ENCODE measurements at places on chromosomes 7 and 10.

DNA sequence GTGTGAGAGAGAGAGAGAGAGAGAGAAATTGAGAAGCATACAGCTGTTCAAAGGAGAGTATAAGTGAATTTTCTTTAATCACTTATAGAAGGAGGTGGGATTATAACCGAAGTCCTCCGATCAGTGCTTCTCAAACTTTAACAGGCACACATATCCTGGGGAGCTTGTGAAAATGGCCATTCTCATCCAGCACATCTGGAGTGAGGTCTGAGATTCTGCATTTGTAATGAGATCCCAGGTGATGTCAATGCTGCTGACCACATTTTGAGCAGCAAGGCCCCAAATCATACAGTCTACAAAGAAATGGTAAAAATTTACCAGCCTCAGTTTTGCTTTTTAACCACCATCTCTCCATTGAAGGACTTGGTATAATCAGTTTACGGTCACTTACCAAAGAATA, 219.0 kb downstream of the PTEN start:
- DNase-seq = no peak

DNA sequence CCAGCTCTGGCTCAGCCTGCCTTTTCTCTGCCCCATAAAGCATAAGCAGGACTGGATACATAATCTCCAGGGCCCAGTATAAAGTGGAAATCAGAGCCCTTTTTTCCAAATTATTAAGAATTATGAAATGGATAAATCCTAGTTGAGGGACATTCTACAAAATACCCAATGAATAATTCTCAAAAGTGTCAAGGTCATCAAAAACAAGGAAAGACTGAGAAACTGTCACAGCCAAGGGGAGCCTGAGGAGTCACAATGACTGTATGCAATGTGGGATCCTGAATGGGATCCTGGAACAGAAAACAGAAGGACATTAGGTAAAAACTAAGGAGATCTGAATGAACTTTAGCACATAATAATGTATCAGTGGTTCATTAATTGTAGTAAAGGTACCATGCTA, 4.8 kb upstream of the UNC5B start:
- no peak for DNase-seq

DNA sequence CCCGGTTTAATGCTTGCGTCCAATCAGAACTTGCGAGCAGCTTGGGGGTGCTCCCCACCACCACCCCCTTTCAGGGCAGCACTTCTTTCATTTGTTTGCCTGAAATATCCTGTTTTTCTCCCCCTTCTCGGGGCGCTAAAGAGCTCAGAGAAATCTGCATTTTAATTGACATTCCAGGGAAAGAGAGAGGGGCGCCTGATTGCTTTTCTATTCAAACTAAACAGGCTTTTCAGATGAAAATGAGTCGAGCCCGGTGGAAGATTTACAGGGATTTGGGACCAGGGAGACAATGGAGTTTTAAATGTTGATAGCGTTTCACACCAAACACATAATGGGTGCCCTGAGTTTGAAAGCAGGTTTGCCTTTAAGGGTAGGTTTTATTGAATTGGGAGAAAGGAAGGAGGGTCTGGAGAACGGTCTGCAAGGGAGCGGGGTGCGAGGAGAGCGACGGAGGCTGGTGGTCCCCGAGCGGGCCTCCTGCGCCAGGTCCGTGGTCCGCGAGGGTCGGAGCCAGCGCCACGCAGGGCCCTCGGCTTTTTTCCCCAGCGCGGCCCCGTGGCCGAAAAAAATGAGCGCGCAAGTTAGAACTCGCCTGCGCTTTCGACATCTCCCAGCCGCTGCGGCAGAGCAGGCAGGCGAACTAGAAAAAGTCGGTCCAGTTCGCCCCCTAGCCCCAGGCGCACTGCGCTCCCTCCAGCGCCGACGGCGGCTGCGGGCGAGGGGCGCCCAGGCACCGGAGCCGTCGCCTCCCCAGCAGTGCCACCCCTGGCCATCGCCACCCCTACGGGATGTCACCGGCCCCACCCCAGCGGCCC, 1.3 kb downstream of the FGFR2 start:
- DNase-seq = no peak

DNA sequence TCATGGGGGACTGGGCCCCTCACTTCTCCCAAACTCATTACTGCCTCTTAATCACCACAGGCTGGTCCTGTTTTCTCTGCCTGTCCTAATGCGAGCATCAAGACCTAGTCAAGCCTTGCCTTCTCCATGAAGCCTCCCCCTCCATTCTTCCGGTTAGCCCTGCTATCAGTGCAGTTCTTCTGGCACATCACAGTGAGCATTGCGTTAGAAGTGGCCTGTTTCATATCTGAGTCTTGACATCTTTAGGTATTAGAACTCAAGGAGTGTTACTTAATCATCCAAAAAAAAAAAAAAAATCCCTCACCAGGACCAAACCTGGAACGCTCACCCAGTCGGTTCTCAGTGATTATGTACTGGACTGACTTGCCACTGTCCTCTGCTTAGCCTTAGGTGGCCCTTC, 17.4 kb downstream of the SNX10 start:
- DNase-seq = no peak

DNA sequence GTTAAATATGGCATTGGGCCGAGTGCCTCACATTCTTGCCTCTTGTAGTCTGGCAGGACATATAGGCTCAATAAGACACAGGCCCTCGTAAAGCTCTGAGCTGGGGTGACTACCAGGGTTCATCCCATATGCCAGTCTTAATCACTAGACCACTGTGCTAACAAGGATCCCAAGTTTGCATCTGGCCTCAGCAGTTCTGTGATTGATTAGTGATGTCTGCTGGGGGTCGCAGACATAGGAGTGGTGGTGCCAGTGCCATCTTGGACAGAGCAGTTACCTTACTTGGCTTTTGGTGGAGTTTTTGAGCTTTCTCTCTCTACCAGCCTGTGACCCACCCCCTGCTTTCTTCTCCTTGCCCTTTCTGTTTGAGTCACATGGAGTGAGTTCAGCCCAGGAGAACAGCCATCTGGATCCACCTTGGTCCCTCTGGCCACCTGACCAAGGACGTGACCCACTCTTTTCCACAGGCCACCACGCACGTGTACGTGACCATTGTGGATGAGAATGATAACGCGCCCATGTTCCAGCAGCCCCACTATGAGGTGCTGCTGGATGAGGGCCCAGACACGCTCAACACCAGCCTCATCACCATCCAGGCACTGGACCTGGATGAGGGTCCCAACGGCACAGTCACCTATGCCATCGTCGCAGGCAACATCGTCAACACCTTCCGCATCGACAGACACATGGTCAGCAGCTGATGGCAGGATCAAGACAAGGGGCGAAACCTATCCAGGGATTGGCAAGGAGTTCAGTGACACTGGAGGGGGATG, 4.1 kb upstream of the VSIR start:
- DNase-seq = no peak

GRCh38 chr7:96179837-96180236, 142.1 kb downstream of the SLC25A13 start:
- no peak for DNase-seq

Measured in NCI-H1417 treated with DMSO at 0.1 percent for 48 hours (cell line).